ENCODE measurements at places on chromosomes 5 and 9.

DNA sequence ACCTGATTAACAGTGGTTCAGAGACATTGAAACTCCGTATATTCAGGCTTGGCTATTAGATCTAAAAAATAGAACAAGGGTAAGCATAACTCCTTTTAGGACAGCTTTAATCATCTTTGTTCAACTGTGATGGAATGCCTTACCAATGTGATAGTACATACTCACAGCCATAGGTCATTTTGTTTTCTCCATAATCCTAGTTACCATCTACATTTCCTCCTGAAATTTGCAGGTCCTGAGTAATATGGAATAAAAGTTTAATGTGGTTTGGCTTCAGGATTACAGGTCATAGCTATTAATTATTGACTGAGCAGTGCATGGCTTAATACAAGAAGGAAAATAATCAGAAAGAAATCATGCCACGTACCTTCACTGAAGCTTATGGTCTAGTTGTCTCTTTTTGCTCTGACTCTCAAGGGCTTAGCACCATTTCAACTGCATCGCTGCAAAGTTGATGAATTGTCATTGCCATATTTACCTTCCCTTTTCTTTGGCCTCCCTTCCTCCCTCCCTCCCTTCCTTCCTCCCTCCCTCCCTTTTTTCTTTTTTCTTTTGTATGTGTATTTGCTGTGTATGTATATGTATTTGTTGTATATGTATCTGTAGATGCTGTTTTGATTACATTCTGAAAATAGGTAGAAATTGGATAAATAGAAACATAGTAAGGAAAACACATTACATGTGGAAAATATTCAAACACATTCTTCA, 250.9 kb upstream of the ZNF608 start:
- no peak for DNase-seq

DNA sequence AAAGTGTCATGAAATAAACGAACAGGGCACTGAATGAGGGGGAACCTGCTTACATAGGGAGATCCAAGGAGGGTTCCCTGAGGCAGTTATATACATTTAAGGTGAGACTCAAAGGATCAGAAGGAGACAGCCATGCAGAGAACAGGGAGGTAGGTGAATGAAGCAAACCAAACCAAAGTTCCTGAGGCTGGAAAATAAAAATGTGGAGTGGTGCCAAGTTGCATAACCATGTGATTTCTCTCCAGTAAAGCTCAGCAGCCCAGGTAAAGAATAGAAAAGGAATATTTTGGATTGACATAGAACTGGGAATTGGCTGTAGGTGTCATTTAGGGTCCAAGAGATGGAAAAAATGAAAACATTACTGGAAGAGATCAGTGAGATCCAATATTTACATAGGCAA, 110.7 kb downstream of the CAAP1 start:
- DNase-seq: no peak

DNA sequence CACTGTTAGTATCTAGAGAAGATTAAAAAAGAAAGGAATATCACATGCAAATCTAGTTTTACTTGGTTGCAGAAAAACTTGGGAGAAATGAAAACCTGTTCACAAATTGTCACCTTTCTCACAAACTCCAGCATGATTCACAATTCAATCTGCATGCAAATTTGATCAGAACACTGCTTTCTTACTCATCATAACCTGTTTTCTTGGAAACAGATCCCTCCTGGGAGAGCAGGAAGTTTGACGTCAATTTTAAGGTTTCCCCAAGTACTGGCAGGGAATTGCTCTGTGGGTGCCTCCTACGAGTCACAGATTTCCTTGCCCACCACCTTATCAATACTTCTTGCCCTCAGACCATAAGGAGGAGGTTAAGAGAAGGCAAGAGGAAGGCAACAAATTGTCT, 30.2 kb upstream of the HTR4 start:
- DNase-seq: no peak

DNA sequence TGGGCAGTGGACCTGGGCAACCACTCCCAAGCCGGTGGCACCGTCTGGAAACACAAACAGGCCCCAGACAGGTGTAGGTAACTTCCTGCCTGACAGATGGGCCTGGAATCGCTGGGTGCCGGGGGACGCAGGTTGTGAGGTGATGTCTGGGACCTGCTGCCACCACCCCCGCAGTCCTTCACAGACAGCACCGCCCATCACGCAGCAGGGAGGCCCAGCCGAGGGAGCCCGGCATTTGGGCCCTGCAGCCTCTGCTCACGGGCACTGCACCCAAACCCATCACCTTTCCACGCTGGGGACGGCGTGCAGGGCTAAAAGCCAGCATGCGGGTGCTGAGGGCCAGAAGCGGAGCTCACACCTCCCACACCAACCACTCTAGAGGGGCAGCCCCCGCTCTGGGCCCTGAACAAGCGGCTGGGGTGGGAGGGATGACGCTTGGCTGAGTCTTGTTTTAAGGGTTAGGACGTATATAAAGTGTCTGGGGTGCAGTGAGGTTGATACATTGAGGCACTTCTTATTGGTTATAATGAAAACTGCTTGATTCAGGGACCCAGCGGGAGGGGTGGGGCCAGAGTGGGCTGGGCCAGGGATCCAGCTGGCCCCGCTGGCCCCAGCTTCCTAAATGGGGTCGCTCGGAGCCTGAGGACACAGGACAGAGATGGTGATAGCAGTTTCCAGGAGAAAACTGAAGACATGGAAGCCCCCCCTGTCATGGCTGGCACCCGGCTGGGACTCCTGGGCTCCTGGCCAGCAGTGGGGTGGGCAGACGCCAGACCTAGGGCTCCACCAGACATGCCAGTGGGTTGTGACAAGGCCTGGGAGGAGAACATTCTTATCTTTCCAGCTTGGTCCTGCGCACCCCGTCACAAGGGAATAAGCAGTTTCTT, 11.3 kb downstream of the MYMK start:
- no peak for DNase-seq

DNA sequence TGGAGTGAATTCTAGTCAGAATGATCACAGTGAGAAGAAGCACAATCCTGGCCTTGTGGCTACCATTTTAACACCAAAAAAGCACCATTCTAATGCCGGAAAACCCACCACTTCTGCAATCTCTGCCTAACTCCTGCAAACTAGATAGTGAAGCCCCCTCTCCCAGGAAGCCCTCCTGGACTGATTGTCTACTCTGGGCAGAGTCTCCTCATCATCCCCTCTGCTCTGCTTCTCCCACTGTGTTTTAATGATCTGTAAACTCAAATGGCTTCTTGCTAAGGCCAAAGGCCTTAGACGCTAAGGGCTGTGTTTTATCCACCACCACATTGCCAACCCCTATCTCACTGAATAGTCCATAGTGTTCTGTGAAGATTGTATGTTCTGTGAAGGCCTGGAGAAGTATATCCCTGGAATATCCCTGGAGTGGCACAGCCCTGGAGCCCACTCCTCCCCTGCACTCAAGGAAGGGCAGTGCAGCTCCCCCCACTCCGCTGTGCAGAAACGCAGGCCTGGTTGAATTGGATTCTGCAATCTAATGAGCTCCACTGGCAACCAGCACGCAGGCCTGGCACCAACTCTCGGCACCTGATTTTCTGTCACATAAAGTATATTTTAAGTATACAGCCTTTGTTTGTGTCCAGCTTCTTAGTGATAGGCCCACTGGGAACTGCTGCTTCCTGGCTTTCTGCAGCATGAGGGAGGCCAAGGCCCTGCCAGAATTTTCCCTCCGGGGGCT, 126.3 kb downstream of the ATPSCKMT start:
- DNase-seq: no peak

GRCh38 chr9:92151691-92152393, 36.6 kb upstream of the SPTLC1 start:
- DNase-seq: no peak

DNA sequence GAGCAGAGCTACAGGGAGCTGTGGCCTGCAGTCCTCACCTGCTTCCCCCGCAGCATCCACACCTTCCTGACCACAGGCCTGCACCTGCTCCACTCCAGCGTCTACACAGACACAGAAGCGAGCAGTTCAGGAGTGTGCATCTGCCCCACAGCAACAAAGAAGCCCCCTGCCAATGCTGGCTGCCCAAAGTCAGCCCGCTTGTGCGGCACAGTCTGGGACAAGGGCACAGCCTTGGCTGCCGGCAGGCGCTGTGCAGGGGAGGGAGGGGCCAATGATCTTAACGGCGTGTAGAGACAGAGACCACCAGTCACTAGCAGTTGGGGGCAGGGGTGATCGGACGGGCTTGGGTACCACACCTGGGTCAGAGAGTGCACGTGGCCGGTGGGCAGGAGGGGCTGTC, 6.6 kb downstream of the BRD9 start:
- DNase-seq: no peak

GRCh38 chr9:249025-249424, 34.4 kb downstream of the DOCK8 start:
- peak; percentile 1 for DNase-seq

- DNase-seq: no peak
Observed at GRCh38 chr9:98892288-98892687, 51.4 kb upstream of the COL15A1 start.

- no peak for DNase-seq
Observed at GRCh38 chr5:5461012-5461411, 38.5 kb downstream of the ICE1 start.

DNA sequence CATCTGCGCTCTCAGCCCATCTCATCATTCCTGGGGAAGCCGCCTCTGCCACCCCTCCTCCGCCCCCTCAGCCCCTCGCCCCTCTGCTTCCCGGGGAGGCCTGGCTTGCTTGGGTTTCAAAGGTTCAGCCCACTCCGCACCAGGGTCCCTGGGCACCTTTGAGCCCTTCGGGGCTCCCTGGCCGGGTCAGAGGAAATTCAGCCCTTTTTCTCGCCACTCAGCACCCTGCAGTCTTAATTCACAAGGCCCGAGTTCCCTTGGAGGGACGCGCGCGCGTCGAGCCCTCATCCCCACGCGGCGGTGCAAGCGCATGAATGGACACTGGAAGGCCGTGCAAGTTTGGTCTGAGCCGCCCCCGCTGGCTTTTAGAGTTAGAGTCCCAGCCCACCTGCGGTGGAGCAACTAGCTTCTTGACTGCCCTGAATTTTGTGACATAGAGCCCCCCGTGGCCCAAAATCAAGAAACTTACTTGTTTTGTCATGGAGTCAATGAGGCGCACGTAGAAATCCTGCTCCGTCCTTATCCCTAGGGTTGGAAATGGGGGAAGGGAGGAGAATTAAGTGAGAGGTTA, 4.5 kb downstream of the EBF1 start:
- no peak for DNase-seq

DNA sequence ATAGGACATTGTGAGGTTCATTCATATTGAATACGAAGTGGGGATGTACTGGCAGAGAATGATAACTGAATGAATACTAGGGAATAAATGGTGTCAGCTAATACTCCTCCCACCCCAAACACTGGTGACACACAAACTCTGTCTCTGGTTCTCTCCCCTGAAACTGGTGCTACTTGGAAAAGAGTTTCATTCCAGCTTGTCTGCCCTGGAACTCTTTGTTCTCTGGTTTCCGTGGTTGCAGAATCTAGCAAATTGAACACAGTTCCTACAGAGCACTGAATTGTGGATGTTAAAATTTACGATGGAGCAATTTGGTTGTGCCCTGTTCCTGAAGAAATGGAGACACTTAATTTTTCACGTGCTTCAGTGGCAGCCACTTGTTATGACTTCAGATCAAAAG, 181.7 kb downstream of the KCTD16 start:
- DNase-seq: no peak

GRCh38 chr9:14782286-14783051, 59.9 kb upstream of the CER1 start:
- DNase-seq: no peak

GRCh38 chr9:131391020-131391419, 2.9 kb upstream of the PRRC2B start:
- DNase-seq: no peak

DNA sequence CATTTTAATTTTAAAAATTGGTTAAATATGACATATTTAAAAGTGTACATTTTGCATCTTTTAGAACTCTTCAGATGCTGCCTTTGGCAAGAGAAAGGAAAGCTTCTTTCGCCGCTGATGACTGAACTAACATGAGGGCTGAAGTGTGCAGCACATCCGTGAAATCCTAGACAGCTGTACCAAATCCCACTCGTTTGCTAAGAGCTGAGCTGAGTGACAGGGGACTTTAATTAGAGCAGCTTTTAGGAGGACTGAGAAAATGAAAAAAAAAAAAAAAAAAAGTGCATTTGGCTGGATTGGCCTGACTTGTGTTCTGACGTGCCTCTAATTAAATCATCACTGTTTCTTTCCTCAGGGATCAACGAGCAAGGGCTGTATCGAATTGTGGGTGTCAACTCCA, 271.3 kb downstream of the ARHGAP26 start:
- DNase-seq: no peak
